ENCODE measurements at places on chromosomes 5 and 9.

- no peak for DNase-seq
Measured at GRCh38 chr9:129878291-129878690, 43.0 kb downstream of the USP20 start.

DNA sequence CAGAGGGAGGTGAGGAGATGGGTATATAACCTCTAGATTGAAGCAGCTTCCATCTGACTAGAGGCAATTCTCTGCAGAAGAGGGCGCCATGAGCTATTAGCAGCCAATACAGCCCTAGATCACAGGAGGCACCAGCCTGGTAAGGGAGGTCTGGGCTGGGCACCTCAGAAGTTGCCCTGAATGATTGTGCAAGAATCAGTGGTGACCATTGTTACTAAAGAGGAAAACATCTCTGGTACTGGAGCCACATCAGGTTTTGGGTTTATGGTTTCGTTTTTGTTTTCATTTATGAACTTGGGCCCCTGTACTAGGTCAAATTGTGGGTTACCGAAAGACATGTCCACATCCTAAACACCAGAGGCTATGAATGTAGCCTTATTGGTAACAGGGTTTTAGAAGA is 342.0 kb downstream of the MLLT3 start:
- DNase-seq, result no peak

DNA sequence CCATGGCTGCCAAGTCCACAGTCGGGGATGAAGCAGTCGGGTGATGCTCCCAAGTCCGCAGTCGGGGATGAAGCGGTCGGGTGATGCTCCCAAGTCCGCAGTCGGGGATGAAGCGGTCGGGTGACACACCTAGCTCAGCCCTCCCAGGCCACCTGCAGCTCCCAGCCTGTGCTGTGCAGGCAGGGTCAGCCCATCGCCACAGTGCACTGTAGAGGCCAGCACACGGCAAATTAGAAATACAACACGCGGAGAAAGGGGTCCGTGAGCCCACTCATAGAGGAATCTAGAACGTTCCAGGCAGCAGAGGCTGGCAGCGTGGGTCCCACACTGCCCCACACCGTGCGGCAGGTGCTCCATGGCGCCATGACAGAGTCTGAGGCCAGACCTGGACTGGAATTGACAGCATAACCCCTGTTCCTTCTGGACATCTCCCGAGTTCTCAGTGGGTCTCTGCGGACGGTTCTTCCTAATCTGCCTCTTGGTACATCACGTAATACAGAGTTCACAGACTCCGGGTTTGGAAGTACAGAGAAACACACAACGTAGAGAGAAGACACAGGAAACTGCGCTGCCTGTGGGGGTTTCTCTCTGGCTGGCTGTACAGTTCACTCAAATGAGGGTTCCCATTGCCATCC is 7.7 kb upstream of the EXOC3 start:
- DNase-seq, result no peak

DNA sequence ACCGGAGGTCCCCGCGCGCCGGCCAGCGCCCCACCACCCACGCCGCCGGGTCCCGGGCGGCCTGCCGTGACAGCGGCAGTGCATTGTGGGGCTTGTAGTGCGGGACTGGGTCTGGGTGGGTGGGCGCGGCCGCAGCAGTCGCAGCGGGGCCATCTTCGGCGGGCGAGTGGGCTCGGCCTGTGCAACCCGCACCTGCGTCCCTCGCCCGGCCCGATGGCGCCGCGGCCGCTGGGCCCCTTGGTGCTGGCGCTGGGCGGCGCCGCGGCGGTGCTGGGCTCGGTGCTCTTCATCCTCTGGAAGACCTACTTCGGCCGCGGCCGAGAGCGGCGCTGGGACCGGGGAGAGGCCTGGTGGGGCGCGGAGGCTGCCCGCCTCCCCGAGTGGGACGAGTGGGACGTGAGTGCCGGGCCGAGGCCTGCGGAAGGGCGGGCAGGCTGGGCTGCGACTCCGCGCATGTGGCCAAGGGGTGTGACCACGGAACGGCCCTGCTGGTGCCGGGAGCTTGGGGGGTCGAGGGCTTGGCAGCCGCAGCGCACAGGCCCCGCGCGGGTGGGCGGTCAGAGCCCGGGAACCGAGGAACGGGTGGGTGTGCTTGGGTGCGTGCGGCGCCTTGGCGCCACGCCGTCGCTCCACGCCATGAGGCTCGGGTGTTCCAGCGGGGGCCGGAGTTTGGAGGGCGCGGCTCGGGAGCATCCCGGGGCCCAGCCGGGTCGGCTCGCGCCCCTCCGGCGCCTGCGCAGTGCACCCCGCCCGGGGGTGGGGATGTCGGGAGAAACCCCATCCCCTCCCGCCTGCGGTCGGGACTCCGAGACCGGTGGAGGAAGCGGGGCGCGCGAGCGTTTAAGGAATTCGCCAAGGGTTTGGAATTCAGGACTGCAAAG is at the start of gene ARL10:
ARL10 (plus strand) TSS at position 137 of the 881 bp plus-strand sequence; CDS start at position 214, 77 bp downstream.
- DNase-seq, result no peak

DNA sequence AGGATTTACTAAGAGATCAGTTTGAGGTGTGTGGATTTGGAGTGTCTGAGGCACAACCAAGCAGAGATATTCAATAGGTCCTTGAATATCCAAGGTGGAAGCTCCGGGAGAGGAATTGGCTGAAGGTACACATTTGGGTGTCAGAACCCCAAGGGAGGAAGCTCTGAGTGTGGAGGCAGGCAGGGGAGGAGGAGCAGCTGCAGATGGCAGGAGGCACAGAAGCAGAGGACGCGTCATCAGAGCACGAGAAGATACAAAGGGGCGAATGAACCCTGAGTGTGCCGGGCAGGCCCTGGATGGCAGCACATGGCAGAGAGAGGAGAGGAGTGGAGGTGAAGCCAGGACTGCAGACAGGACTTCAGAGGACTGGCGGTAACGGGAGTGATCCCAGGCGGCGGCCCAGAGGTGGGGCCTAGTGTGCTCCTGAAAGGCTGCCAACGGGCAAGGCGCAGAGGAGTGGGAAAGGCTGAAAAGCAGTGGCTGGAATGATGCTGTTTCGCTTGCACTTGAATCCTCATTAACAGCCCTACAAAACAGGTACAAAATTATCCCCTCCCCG is 179.8 kb downstream of the FANCC start:
- DNase-seq, result no peak

DNA sequence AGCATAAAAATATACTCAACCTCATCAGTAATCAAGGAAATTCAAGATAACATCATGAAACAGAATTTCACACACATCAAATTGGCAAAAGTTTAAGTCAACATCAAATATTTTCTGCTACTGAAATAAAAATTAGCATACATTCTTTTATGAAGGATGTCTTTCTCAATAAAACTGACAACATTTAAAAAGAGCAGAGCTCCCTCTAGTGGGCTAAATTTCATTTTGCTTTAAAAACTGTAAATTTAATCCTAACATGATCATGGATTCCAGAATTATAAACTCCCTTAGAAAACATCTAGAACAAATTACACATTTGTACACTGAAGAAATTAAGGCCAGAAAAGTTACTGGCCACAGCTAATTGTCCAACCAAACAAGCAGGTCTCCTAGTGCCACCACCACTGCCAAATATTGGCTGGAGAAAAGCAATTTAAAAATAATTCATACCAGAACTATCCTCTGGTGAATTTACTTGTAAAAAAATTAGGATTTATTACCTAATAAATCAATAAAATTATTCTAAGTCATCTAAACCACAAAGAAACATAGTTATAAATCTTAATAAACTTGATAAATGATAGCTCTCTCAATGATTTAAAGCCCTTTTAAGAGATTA is 31.2 kb downstream of the DEPDC1B start:
- no peak for DNase-seq

- DNase-seq, result no peak
Measured at GRCh38 chr9:12813960-12814876, 39.4 kb downstream of the LURAP1L start.

GRCh38 chr5:57207681-57208080 is 33.8 kb downstream of the GPBP1 start:
- DNase-seq, result no peak

GRCh38 chr9:89869793-89870580 is 265.2 kb downstream of the GADD45G start:
- no peak for DNase-seq

DNA sequence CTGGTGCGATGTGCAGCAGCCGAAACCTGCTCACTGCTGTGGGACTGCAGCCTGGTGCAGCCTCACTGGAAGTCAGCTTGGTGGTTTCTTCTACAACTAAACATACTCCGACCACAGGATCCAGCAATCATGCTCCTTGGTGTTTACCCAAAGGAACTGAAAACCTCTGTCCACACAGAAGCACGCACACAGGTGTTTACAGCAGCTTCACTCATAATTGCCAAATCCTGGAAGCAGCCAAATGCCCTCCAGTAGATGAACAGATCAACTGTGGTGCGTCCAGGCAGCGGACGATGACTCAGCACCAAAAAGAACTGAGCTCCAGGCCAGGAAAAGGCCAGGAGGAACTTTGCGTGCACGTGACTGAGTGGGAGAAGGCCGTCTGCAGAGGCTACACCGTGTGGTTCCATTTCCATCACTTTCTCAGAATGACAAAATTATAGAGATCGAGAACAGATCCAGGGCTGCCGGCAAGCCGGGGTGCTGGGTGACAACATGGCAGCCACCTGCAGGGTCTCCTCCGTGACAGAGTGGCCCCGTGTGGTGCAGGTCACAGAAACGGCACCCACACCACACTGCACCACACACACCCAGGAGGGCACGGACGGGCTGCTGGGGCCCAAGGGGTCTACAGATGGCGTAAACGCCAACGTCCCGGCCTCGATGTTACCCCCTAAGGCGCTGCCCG is 23.1 kb upstream of the NSMF start:
- DNase-seq, result no peak

DNA sequence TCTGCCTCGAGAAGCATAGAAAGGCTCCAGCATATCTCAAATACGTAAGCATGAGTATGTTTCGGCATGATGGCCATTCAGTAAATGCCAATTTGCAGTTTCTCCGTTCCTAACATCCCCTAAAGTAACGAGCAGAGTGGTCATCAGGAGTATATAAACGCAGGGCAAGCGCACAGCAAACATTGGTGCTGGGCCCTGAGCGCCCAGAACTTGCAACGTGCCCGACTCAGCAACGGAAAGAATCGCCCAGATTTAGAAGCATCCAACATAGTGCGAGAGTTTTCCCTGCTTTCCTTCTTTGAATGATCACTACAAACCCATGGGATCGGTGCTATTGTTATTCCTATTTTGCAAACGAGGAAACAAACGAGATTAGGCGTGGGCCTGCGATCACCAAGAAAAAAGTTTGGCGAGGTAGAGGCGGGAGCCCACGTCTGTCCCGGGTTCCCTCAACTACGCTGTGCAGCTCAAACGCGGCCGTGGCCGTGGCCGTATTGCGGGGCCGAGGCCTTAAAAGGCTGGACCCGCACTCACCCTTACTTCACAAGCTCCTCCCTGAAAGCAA is 505 bp downstream of the RPS14 start:
- no peak for DNase-seq

GRCh38 chr9:79465156-79465555 is 106.6 kb upstream of the TLE4 start:
- no peak for DNase-seq

- DNase-seq, result no peak
Measured at GRCh38 chr9:137516144-137516917, 33.9 kb downstream of the PNPLA7 start.

- no peak for DNase-seq
Measured at GRCh38 chr5:133744051-133744959, 132.0 kb upstream of the FSTL4 start.

DNA sequence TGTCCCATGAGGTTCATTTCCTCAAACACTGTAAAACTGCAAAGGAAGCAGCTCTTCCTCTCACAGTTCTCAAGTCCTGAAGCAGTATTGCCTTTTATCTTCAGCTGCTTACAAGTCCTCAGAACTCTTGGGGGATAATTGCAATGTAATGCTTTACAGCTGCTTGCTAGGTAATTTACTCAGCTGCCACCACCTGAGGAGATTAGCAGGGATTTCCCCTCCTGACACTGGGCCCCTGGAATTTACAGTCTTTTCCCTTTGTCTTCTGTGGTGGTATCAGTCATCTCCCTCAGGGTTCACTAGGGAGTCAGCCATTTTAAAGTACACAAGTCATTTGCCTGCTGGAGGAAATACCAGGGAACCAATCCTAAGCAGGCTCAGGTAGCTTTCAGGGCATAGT is 754.3 kb upstream of the GRAMD2B start:
- DNase-seq, result no peak

GRCh38 chr9:19163631-19164030 is 36.3 kb upstream of the PLIN2 start:
- no peak for DNase-seq

DNA sequence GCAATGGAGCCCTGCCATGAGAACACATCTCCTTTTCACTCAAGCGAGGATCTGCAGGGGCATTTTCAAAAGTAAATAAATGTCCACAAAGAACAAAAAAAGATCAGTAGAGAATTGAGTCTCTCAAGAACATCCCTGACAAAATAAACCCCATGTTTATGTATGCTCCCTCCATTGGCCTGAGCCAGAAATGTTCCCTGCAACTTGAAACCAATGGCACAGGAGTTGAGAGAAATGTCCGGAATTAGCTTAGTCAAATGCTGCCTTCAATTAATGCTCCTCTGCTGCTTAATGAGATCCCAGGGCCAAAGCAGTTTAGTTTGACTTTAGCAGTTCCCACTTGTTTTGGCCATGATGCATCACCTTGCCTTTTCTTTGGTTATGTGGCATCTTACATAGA is 238.3 kb downstream of the EBF1 start:
- DNase-seq, result no peak

DNA sequence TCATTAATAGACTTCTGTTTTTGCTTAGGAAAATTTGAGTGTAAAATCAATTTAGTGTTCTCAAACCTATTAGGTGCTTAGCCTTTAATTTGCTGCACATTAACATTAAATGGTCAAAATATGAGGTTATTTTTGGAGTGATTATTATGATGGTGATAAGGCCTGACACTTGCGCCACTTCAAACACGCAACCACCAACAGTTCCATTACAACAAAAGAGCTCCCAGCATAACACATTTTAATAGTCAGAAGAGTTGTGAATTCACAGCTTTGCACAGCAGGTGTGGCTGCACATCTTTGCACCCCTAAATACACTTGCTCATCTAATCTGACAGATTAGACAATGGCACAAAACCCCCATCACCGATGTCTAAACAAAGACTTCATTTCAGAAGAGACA is 940.7 kb downstream of the NR2F1-AS1 start:
- no peak for DNase-seq

GRCh38 chr5:127053049-127053448 is 20.3 kb downstream of the C5orf63 start:
- no peak for DNase-seq

DNA sequence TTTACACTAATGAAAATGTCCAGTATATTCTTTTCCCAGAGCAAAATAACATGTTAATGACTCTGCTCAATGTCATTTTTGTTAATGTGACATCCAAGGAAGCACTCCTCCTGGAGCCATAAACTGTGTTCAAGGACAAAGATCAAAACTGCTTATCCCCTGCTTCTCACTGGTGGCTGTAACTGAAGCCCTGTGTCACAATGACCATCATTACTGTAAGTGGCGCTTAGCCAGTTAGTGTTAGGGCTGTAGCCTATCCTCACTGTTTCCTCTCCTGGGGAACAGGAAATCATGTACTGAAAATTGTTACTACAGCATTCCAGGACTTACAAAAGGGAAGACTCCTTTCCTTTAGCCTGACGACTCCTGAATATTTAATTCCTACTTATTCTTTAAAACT is 71.7 kb upstream of the COX7C start:
- no peak for DNase-seq
